Stimulated activated CD4-positive, alpha-beta T cell treated with anti-CD3 and anti-CD28 coated beads, Interleukin-12 subunit alpha, Interleukin-12 subunit beta, amount 100 ng/mL, for 24 hours (primary cell): ENCODE measurements at places on chromosomes 7 and 10.

DNA sequence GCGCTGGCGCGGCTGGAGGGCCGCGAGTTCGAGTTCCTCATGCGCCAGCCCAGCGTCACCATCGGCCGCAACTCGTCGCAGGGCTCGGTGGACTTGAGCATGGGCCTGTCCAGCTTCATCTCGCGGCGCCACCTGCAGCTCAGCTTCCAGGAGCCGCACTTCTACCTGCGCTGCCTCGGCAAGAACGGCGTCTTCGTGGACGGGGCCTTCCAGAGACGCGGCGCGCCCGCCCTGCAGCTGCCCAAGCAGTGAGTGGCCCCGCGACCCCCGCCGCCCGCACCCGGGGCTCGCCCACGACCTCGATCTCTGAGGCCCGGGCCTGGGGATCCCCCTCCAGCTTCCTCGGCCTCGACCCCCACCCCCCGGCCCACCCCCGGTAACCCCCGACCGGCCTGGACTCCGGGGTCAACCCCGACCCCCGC, 537 bp downstream of the FOXK1 start:
- DNase-seq = no peak

DNA sequence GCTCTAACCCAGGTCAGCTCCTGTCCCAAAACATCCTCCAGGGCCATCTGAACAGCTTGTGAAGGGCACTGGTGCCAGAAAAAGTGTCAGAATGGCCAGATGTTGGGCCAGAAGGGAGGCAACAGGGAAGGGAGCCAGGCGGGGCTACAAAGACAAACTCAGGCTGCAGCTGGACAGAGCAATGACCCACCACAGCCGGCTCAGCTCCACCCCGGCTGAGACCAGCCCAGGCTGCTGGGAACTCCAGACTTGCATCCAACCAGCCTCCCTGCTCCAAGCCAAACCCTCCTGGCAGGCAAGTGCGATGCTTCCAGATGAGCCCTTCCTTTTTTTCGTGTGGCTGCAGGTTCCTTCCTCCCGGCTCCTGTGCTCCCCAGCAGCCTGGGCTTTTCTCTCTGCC, 466.9 kb downstream of the PTPRN2 start:
- DNase-seq = no peak

DNA sequence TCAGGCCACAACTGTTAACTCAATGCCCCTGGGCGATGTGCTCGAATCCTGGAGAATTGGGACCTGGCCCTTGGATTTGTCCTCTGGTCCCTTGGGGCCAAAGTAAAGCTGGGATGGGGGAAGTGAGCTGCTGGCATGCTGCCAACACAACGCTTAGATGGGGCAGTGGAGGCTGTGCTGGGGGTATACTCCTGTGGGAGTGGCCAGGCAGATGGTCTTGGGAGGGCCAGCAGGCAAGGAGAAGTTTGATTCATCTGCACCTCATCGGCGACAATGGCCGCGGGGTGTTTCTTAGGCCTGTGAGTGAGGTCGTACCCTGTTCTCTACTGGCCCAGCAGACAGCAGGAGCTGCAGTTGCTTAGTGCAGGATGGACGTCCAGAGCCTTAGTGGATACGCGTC, 139.0 kb upstream of the MTPN start:
- no peak for DNase-seq

DNA sequence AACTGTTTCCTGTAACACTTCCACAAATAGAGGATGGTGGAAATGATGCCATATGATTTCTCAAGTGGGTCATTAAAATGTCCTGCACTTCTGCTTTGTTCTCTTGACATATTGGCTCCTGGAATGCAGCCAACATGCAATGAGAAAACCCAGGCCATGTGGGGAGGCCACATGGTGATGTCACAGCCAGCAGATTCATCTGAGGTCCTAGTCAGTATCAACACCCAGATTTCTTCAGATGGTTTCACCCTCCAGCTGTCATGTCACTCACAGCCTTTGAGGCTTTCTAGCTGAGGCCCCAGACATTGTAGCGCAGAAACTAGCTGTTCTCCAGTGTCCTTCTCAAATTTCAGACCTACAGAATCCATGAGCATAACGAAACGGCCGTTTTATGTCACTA, 102.3 kb upstream of the NUPR2 start:
- no peak for DNase-seq

DNA sequence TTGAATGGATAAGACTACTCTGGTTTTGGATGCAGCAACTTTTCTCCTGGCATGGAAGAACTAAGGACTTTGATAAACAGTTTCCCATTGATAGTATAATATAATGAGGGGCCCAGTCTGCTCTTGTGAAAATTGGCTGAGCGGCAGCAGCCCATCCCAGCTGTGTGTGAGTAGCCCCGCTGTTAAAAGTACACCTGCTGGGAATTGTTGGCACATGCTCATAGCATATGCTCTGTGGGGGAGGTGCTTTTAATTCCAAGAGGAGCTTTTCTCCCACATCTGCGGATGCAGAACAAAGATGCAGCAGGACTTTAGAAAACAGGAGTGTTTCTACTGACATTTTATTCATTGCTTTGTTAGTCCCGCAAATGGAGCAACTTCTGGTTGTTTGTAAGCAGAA, 19.0 kb downstream of the SRI start:
- no peak for DNase-seq

GRCh38 chr10:98361131-98362025, 53.6 kb downstream of the PYROXD2 start:
- peak; percentile 6 for DNase-seq

- DNase-seq = no peak
Observed at GRCh38 chr10:19847321-19847720, 31.1 kb downstream of the PLXDC2 start.

DNA sequence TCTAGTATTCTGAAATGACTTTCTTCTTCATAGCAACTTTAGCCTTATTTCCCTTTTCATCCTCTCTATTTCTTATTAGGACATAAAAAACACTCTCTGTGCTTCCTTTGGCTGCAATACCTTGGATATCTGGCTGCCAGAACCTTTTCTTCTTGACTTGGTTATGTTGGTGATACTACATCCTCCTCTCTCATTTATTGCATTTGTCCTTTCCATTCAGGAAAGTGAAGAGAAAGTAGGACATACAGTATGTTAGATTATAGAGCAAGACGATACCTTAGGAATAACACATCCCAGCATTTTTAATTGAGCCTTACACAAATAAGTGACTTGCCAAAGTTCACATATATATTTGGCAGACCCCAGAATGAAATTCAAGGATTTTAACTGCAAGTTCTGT, 210.1 kb upstream of the PPP1R3A start:
- no peak for DNase-seq

DNA sequence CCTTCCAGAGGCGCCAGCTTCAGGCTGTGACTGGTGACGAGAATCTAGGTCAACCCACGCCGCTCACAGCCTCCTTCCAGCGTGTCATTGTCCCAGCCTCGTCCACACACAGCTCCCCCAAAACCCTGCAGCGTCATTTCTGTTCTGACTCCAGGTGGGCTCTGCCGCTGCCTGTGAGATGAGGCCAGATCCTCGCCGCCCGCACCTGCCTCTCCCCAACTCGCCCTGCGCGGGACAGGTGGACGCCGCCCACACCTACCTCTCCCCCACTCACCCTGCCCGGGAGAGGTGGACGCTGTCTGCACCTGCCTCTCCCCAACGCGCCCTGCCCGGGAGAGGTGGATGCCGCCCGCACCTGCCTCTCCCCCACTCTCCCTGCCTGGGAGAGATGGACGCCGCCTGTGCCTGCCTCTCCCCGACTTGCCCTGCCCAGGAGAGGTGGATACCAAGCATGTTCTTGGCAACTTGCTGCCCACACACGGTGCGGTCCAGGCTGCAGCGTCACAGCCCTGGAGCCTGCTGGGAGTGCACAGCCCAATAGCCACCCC, 32.0 kb upstream of the CFAP46 start:
- no peak for DNase-seq
